ENCODE measurements at places on chromosomes 3 and 15.

GRCh38 chr15:45660231-45660979 is 25.6 kb downstream of the SQOR start:
- DNase-seq = no peak

DNA sequence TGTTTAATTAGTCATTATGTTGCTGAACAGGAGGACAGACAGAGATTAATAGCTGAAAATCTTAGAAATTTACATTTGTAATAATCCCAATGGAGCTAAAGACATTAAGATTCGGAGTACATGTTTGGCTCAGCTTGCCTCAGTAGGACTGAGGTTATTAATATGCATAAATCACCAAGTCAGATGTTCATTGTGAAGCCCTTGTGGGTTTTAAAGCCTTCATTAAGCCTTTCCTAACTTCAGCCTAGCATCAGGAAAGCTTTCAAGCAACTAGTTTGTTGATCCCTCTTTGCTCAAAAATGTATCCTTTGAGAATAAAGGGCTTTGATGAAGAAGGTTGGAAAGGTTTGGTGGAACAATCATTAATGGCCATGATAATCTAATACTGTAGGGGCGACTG is 178.2 kb upstream of the CGNL1 start:
- no peak for DNase-seq

DNA sequence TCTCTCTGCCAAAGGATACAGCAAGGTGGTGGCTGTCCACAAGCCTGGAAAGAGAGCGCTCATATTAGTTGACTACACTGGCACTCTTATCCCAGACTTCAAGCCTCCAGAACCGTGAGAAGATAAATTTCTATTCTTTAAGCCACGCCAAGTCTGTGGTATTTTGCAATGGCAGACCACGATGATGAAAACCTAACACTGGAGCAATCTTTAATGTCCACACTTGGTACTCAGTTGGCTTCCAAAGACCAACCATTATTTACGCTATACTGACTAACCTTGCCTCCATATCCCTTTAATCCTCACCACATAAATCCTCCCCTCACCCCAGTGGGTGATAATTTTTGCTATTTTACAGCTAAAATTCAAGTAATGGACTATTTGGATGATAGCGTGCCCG is 16.9 kb upstream of the LACTB start:
- DNase-seq = no peak

DNA sequence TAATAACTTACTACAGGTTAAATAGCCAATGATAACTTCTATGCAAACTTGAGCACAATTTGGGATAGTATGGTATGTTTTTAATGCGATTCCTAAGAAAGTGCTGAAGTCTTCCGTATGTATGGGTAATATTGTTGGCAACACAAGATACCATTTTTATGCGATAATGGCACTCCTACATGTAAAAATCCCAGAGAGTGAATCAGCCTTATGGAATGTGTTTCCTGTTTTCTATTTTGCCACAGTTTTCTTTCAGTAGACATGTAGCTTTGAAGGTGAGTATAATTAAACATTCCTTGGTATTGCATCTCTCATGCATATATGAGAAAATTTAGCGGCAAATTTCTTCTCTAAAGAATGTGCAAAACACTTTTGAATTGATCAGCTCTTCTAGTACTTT is 396.8 kb upstream of the AZI2 start:
- DNase-seq = no peak

DNA sequence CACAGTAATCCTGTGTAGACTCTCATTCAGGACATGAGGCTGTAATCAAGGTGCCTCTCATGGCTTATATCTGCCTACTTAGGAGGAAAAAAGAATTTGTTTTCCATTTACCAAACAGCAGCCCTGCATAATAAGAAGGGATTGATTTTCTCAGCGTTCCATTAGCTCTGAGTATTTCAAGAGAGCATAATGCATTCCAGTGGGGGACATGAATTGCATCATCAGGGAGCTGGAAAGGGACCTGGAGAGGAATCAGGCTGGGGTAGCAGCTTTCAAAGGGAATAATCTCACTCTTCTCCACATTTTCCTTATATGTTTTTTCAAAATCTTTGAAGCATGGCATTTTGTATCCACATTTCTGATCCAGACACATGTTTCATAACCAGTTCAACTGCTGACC is 150.6 kb upstream of the ANKRD28 start:
- DNase-seq = no peak

DNA sequence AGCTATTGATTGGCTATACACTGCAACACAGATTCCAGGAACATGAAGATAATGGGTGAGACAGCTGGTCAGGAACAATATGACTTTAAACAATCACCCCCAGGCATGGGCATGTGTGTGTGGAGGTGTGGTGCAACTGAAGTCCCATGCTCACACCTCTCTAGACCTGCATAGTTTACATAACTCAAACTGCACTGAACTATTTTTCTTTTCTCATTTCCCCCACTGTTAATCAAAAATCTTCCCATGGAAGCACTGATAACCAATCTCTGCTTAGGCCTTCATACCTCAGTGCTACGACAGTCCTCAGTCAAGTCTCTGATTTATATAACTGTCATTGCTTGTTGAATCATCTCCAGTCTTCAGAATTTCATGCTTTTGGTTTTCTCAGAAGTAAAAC is 600.2 kb downstream of the NTRK3 start:
- DNase-seq = no peak

- DNase-seq = no peak
Measured at GRCh38 chr15:90624278-90624981, 92.7 kb upstream of the BLM start.

DNA sequence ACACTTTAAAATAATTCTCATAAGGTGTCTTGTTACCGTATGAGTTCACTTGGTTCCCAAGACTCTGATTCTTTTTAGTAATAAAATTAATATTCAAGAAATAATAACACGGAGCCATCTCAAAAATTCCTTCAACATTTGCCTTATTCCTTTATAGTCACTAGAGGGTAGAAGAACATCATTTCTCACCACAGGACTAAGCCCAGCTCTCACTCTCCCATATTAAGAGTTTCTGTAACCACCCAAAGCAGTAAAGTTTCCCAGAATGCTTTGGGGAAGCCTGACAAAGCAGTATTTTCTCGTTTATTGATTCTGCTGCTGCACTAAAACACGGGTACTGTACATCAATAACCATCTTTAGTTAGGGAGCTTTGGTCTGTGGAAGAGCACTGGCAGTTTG is 114.9 kb downstream of the MCTP2 start:
- no peak for DNase-seq

DNA sequence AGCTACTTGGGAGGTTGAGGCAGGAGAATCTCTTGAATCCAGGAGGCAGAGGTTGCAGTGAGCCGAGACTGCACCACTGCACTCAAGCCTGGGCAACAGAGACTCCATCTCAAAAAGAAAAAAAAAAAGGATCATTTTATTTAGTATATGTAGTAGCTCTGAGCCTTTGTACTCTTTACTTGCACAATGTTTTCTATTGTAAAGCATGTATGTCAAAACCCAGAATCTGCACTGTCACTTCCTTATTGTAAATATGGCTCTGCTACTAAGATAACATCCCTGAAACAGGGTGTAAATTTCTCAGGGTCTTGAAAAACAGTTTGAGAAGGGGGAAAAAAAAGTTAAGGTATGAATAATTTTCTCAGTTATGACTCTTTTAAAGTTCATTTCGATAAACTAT is 35.1 kb downstream of the SLMAP start:
- DNase-seq = no peak

GRCh38 chr3:52998771-52999513 is 46.9 kb downstream of the SFMBT1 start:
- DNase-seq = no peak

DNA sequence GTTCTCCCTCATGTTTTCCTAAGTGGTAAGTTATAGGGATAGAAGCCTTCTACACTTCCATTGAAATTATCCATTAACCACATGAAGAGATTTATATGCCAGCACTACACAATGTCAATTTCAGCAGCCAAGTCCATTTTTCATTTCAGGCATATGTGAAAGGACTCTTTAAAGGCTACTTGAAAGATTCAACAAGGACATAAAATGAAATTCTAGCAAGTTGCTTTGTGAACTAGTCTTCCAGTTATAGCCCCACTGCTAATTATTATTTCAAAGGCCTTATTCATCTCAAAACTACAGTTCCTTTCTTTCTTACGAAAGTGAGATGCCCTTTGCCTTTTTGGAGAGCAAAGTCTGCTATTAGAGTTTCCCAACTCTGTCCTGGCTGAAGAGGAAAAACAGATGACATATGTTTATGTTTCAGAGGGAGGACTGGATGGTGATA is 66.0 kb upstream of the SLC2A2 start:
- no peak for DNase-seq

GRCh38 chr3:58518291-58518789 is 18.6 kb downstream of the ACOX2 start:
- DNase-seq = no peak

DNA sequence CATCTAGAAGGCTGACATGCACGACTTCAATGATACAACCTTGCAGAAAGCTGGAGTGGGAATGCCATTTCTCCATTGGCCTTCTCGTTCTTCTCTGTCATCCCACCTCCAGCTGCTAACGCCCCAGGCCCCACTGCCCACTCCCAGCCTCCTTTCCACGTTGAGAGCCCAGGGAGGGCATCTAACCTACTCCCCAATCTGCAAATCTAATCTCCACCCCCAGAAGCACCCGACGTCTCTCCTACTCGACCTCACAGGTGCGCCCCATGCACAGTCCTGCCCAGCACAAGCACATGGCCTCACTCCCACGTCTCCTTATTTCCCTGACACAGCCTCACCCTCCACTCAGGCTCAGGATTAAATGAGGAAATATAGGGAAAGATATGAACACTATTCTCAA is 33.4 kb downstream of the IL12A start:
- no peak for DNase-seq

DNA sequence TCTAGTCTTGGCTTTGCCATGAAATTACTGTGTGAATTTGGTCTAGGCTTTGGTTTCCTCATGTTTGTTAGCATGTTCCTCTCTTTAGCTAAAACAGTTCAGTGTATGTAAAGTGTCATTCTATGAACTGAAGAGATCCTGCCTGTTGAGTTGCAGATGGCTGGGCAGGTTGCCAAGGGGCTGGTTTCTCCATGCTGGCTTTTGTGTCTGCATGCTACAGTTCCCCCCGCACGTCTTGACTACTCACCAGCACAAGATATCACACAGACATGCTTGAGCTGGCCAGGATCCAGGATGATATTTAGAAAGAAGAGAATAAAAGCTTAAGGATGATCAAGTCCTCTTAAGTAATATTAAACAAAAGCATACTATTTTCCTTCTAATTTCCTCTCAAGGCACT is 90.2 kb downstream of the CERS3 start:
- DNase-seq = peak; percentile 5

DNA sequence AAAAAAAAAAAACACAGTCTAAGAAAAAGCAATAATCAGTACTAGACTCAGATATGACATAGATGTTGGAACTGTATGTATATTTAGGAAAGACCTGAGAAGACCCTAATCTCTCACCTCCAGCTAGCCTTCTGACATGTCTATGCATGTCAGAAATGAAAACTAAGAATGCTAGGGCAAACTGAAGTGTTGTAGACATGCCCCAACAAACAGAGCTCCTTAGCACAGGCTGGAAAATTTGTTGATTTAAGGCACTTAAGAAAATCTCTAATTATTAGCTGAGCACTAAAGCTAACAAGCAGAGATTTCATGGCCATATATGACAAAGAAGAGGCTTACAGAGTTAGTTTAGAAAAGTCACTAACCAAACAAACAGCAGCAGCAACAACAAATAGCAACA is 45.5 kb upstream of the PRSS50 start:
- no peak for DNase-seq

DNA sequence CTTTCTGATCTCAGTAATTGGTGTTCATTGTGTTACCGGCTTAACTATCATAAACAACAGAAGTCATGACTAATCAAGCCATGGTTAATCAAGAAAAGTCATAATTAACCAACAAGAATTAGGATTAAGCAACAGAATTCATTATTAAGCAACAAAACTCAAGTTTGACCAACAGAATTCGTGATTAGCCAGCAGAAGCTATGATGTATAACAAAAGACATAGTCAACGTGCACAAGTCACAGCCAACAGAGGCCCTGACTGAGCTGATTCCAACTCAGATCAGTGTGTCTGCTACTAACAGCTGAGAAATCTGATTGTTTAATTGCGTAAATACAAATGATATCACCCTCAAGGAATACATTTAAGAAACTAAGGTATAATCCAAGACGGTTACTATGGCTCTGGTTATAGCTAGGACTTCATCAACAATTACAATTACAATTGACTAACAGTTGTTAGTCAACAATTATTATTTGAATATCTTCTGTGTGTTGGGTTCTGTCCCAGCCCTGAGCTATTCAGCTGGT is 67.7 kb downstream of the RARB start:
- no peak for DNase-seq

- DNase-seq = no peak
Measured at GRCh38 chr3:61858054-61858453, 296.7 kb downstream of the PTPRG start.

GRCh38 chr3:141323936-141324704 is 44.2 kb upstream of the ZBTB38 start:
- no peak for DNase-seq

DNA sequence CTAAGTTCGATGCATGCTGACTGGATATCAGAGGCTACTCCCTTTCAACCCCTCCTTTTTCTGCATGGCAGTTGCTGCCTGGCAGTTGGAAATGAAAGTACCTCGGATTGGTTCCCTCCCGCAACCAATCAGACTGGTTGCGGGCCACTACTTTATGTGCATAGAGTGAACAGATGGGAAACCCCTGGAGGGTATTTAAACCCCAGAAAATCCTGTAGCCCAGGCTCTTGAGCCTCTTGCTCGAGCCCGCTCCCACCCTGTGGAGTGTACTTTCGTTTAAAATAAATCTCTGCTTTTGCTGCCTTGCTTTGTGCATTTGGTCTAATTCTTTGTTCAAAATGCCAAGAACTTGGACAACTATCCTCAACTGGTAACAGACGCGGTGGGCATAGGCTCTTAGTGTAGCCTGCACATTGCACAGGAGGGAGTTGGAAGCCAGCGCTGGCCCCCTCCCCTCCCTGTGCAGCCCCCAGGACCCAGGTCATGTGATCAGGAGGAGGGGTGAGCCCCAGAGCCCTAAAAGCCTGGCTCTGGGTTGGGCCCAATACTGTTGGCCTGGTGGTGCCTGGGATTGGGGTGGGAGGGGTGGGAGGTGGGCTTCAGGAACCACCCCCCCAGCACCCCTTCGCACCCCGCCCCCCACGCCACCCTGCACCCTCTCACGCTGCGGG is 26.8 kb downstream of the RHCG start:
- no peak for DNase-seq

GRCh38 chr3:29758434-29759322 is 477.8 kb downstream of the RBMS3 start:
- DNase-seq = no peak

DNA sequence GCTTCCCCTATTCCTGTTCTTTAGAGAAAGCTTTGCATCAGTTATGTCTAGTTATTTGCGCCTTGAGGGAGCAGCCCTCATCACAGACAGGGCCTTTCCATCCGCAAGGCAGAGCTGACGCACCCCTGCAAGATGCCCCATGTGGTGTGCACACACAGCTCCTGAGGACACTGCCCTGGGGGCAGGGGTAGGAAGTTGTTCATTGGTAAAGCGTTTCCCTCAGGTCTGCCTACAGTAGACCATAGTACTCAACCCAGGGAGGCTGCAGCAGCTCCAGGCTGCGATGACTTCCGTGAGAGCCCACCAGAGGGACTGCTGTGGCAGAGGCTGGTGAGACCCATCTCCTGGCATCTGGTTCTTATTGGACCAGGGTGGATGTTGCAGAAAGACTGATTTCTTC is 55.1 kb upstream of the PLXNA1 start:
- DNase-seq = no peak
